Left lung (tissue), 14 donors: ENCODE measurements at places on chromosomes 11 and 22. TPM values are rescaled to one million over a fixed set of nuclear protein-coding genes. Genes with fewer than 3 reads are reported as not detected.

GRCh38 chr11:76604081-76604625 lies 66.4 kb downstream of the LRRC32 start:
- DNase-seq: no peak

DNA sequence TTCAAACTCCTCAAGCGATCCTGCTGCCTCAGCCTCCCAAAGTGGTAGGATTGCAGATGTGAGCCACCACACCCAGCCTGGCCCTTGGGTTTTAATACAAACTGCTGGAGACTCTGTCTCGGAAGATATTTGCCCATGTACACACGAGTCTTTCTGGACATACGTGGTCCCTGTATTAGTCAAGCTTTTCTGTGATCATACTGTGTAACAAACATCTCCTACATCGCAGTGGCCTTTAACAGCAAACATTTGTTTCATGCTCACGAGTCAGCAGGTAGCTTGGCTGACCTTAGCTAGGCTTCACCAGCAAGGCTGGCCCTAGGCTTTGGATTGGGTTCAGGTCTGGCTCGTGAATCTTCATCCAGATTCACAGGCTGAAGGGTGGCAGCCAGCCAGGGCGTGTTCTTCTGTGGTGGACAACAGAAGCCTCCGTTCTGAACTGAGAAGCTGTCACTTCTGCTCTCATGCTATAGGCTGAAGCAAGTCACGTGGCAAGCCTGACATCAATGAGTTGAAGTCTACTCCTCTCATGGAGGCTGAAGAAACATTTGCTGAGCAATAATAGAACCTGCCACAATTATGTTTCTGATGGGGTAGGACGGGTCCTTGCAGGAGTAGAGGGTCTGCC lies 8.8 kb downstream of the KIAA1671 start:
- no peak for DNase-seq

GRCh38 chr11:73465023-73465675 lies 89.0 kb downstream of the RELT start:
- no peak for DNase-seq

GRCh38 chr22:30877662-30878515 lies 90.7 kb downstream of the MORC2 start:
- no peak for DNase-seq

DNA sequence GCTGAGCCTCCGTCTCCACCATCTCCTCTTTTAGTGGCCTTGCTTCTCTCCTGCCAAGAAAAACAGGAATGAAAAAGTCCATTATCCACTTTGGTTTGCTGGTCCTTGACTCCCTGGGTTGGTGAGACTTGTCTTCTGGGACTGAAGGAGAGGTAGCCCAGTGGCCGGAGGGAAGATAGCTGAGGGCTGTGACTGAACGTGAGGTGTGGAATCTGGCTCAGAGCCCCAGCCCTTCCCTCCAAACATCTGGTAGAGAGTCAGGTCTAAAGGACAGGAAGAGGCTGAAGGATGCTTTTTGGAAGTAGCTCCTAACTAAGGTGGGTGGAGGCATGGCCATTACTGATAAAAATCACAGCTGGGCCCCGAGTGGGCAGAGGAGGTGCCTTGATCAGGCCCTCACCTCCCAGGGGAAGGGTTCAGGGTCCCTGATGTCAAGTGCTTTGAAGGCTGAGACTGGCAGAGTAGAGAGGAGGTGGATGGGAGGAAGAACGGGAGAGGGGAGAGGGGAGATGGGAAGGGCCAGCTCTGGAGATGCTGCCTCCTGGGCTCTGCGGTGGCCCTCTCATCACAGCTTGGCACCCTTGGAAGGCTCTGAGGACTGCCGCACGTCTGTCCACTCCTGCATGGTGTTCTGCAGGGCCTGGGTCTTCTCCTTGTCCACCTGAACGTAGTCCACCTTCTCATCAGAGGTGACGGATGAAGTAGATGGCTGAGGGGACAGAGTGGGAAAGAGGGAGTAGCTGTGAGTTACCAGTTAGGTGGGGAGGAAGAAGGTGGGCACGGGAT lies 30.2 kb downstream of the USP35 start:
- no peak for DNase-seq

GRCh38 chr11:73386016-73386415 lies 9.8 kb downstream of the RELT start:
- DNase-seq: no peak

DNA sequence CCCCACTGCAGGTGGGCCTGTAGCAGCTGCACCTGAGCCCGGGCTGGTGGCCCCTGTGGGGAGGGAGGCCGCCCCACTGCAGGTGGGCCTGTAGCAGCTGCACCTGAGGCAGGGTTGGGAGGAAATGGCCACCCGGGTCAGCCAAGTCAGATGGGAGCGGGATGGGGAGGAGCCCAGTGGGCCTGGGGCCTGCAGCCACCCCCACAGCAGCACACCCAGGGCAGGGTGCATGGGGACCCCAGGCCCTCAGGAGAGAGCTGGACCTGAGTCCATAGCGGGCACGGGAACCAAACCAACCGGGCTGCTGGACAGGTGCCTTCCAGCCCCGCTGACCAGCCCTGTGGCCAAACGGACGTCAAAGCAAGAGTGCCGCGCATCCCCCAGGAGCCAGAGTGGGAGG lies 61.7 kb downstream of the BRD1 start:
- no peak for DNase-seq

DNA sequence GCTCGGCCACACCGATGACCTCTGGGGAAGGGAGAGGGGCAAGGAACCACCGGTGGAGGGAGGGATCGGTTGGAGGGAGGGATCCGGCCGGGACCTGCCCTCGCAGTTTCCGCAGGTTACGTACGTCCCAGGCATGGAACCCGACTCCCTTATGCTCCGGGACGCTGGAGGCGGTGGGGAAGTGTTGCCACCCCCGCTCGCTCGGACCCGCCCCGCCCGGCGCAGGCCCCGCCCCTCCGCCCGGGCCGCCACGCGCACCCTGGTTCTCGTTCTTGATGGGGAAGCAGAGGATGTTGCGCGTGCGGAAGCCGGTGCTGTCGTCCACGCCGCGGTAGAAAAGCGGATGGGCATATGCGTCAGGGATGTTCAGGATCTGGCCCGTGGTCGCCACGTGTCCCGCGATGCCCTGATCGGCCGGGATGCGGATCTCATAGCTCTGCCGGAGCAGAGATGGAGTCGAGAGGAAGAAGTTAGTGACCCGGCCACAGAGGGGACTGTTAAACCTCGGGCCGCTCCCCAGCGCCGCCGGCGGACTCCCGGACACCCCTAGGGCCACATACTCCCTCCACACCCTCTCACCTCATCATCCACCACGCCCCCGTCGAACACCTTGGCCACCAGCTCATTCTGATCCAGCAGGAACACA lies 89.8 kb downstream of the PDE2A start:
- DNase-seq: peak; percentile 85

- DNase-seq: no peak
Observed at GRCh38 chr11:66133216-66133775, 63.2 kb downstream of the PACS1 start.

DNA sequence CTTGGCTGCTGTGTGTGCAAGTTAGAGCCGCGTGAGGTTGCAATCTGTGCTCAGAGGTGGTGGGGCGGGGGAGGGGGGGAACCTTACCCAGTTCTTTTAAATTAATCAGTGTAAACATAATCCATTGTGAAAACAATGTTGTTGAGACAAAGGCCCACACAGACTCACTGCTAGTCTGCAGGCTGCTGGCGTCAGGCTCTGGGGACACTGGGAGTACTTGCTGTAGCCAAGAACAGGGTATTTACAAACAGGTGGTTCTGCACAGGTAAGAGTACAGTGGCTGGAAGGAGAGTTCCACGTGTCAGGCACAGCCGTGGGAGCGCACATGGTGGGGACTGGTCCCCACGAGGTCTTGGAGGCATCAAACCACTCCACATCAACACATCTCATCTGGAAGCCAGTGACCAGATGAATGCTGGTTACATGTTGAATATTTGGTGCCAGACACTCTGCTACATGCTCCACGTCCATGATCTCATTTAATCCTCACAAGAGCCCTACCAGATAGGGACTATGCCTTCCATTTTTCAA lies 27.4 kb downstream of the SCUBE1 start:
- no peak for DNase-seq

GRCh38 chr11:111378185-111378860 lies 752 bp downstream of the POU2AF1 start:
- DNase-seq: no peak

GRCh38 chr11:614623-615503 lies 887 bp downstream of the IRF7 start:
- DNase-seq: no peak

- no peak for DNase-seq
Observed at GRCh38 chr11:35148163-35148837, 9.3 kb downstream of the CD44 start.

- no peak for DNase-seq
Observed at GRCh38 chr22:49075150-49075549, 752.5 kb downstream of the BRD1 start.

GRCh38 chr11:15291885-15292284 lies 177.2 kb downstream of the INSC start:
- DNase-seq: no peak

DNA sequence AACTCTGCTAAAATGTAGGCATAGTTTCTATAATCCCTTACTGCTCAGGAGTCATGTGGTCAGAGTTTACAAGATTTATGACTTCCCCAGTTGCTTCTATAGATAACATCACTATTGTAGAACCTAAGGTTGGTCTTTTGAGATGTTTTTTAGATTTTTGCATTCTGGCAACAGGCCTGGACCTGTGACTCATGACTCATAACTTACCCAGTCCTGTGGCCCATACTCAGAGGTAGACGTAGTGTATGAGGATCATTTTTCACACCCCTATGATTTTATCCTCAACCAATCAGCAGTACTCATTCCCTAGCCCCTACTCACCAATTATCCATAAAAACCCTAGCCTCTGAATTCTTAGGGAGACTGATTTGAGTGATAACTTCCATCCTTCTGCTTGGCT lies 384.4 kb upstream of the DDI1 start:
- no peak for DNase-seq

DNA sequence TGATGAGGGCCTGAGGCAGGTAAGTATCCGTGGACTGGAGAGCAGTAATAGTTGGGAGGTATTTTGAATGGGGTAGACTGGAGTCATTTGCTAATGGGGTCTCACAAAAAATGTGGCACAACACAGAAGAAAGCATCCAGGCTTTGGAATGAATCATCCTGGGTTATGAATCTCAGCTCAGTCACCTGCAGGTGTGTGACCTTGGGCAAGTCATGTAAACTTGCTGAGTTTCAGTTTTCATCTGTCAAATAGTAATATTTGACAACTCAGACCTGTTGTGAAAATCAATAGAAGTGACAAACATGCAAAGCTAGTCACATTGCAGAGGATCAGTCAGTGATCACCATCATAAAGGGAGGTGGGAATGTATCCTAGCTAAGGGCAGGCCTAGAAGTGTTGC lies 232.0 kb upstream of the TENM4 start:
- DNase-seq: no peak

The RAB39A gene
- total RNA-seq: 1.7 TPM

The DEPDC7 gene
- total RNA-seq: 1.2 TPM

The LMNTD2 gene
- 4.1 TPM for total RNA-seq

The RASSF10 gene
- 2.0 TPM for total RNA-seq

The PRDX5 gene
- total RNA-seq: 165 TPM

The OR52A1 gene
- total RNA-seq: not detected

The MYRF gene
- 17.3 TPM for total RNA-seq

The TSSK2 gene
- not detected for total RNA-seq
